ENCODE measurements at places on chromosomes 7 and 10.

DNA sequence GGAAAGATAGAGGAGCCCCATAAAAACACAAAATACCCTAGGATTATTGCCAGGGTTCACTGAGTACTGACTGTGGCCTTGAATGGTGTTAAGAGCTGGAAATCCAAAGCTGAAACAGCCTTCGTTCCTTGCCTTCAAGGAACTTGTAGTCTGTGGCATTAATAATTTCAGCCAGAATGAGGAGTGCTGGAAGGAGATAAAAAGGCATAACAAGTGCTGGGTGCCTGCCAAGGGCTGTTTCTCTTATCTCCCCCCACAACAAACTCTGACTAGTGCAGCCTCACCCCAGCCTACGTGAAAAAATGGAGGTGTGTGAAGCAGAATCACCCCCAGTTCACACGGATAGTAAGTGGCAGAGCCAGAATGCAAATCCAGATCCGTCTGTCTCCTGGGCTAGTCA is 199.1 kb upstream of the LYZL2 start:
- DNase-seq, result no peak

DNA sequence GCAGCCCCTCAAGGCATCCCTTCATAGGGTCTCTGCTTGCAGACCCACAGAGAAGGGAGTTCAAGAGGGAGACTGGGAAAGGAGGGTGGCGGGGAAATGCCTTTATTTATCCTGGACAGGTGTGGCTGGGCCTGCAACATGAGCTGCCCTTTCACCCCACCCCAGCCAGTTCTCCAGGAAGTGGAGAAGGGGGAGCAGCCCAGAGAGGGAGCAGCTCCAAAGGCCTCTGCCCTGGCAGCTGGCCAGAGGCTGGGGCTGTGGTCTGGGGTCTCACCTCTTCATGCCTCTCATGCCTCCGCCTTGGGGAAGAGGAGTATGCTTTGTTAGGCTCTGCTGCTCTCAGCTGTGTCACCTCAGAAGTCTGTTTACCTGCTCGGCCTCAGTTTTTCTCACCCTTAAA is 3.1 kb downstream of the LDB3 start:
- no peak for DNase-seq

- DNase-seq, result no peak
Measured at GRCh38 chr7:44060948-44061644, 4.3 kb downstream of the PGAM2 start.

DNA sequence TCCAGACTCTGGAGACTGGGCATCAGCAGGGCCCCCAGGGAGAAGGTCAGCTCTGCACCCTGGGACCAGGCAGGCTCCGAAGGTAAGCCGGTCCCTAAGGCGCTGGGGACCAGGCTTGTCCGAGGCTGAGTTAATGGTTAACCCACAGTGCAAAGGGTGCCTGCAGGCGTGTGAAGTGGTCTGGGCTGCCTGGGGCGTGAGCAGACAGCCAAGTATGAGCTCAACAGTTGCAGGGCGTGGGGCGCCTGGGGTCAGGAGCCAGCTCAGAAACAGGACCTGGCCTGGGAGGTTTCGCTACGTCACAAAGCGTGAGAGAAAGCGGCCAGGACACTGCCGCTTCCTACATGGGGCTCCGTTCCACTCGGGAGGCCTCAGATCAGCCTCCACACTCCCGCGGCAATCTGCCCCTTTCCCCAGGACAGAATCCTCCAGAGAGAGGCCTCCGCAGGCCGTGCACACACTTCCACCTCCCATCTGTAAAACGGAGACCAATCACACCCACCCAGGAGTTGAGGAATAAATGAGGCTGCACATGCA is 16.0 kb downstream of the PDGFA start:
- no peak for DNase-seq

GRCh38 chr10:116542007-116542677 is 3.6 kb upstream of the PNLIP start:
- DNase-seq, result no peak

DNA sequence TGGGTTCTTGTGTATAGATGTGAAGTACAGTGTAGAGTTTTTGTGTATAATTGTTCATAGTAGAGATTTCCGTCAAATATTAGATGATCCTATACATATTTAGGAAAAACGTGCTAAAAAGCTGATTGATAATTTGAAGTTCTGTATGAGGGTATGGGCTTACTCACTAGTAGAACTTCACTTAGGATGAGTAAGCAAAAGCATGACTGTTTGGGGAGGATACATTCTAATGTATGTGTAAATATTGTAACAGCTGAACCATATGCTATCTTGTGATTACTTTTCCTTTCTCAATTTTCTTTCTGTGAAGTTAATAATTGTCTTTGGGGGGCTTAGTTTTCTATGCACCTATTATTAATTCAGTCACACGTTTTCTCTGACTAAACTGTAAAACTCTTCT is 53.2 kb upstream of the PDK4 start:
- no peak for DNase-seq

DNA sequence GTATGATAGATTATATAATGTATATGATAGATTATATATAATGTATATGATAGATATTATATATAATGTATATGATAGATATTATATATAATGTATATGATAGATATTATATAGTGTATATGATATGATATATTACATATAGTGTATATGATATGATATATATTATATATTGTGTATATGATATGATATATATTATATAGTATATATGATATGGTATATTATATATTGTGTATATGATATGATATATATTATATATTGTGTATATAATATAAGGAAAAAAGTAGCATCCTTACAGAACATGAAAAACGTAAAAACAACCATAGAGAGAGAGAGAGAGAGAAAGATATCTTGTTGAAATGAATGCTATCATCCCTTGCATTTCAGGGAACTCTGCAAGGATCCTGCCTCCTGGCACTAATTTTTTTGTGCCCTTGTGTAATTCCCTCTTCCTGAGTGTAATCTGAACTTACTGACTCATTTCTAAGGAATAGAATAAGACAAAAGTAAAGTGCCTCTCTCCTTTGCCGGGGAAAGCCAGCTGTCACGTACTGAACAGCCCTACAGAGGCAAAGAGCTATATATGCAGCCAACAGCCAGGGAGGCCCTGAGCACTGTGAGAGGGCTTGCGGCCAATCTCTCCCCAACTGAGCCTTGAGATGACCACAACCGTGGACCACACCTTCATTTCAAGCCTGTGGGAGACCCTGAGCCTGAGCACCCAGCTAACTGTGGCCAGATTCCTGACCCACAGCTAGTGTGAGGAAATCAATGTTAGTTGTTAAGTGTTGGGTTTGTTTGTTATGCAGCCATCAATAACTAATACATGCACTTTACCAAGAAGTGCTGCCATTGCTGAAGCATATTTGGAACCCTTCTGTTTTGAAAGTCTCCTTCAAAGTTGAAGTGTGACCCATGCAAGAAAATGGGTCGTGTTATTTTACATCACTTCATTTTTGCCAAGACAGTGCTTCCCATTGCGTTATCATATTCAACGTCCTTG is 61.1 kb upstream of the EZH2 start:
- no peak for DNase-seq

DNA sequence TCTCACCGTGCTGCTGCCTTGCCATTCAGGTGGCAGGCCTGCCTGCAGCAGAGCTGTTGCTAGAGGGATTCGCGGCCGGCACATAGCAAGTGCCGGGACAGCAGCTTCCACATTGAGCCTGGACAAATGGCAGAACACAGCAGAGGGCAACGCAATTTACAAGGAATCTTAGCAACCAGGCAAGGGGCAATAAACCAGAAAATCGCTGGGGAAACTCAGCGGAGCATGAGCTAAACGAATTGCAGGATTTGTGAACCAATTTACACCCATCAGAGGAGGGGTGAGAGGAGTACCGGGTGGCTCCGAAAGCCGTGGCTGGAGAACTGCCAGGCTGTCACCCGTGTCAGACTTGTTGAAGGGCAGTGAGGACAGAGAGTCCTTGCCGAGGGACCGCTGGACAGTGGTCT is 58.6 kb upstream of the LOXL4 start:
- DNase-seq, result no peak

GRCh38 chr7:148914208-148914777 is 30.2 kb upstream of the EZH2 start:
- no peak for DNase-seq

DNA sequence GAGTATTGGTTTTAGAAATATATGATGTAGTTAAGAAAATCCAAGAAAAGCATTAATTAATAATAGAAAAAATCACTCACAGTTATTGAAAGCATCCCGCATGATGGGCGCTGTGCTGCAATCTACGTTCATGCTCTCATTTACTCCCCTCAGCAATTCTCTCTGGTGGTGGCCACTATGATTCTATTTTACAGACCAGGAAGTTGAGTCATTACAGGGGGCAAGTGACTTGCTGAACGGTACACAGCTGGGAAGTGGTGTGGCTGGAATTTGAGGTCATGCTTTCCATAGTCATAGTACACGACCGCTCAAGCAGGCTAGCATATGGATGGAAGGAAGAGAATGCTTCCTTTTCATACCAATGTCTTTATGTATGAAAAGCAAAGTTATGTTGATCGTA is 117.4 kb downstream of the TES start:
- DNase-seq, result no peak

DNA sequence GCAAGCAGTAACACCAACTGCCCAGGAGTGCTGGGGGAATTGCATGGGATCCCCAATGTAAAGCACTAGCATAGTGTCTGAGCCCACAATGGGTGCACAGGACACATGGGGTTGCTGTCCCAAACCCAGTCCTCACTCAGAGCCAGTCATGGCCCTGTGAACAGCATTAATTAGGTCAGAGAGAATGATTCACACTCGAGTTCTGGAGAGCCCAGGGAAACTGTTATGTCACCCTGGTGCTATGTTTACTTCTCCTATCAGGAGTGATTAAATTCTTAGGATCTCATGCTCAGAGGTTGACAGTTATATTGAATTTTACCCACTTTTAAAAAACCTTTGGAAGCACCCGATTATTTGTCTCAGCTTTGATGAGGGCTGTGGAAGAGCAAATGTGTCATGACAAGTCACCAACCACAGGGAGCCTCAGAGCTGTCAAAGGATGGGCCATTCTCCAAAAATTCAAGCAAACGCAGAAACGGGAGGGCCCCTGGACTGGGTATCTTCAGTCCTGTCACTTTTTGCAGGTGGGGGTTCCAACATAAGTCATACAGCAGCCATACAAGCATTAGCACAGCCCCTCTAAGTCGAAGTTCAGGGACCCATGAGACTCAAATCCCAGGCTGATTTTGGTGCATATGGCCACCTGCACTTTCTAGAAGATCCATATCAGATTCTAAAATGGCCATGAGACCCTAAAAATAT is 1.3 kb upstream of the RASSF4 start:
- DNase-seq, result no peak

- DNase-seq, result no peak
Measured at GRCh38 chr7:159192013-159192412, 47.3 kb upstream of the VIPR2 start.

GRCh38 chr7:5456409-5456808 is 32.8 kb upstream of the TNRC18 start:
- DNase-seq, result no peak
